ENCODE measurements at places on chromosomes 5 and 9. TPM values are rescaled to one million over a fixed set of nuclear protein-coding genes. Genes with fewer than 3 reads are reported as not detected.

The TRIM7 gene
- 2.4 TPM for polyA plus RNA-seq

DNA sequence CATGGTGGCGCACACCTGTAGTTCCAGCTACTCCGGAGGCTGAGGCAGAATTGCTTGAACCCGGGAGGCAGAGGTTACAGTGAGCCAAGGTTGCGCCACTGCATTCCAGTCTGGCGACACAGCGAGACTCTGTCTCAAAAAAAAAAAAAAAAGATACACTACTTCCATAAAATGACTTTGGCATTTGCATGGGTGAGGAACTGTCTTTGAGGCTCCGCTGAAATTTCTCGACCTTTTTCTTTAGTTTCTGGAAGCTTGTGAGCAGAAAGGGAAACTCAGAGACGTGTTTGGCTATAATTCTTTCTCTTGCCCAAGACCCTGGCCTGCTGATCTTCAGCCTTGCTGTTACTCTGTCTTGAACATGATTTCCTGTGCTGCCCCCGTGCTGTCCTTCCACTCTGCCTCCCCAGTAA is 37.3 kb downstream of the SPIN1 start:
- no peak for DNase-seq

The NR2F1 gene
- polyA plus RNA-seq: 4.4 TPM

GRCh38 chr5:119288379-119289033 is 67.3 kb upstream of the TNFAIP8 start:
- no peak for DNase-seq

Data from pancreas (tissue), 10 donors.